ENCODE measurements at places on chromosomes 12 and 14.

DNA sequence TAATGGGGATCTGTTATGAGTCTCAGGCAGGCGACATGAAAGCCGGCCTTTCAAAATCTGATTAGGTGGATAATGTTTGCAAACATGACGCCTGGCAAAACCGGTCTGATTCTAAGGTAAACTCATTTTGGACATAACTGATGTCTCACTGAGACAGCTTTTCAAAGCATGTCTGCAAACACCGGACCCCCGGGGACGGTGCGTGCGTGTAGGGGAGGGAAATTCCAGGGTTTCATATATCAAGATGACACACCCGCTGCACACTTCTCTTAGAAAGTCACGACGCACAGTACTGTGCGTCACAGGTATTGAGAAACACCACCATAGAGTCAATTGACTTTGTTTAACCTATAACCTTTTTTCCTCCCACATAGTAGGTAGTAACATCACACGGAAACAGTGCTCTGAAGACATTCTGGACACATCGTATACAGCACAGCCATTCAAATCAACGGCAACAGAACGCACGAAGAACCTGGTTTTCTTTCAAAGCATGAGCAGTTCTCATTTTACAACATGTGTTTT lies 43.9 kb upstream of the TESC start:
- DNase-seq = no peak

DNA sequence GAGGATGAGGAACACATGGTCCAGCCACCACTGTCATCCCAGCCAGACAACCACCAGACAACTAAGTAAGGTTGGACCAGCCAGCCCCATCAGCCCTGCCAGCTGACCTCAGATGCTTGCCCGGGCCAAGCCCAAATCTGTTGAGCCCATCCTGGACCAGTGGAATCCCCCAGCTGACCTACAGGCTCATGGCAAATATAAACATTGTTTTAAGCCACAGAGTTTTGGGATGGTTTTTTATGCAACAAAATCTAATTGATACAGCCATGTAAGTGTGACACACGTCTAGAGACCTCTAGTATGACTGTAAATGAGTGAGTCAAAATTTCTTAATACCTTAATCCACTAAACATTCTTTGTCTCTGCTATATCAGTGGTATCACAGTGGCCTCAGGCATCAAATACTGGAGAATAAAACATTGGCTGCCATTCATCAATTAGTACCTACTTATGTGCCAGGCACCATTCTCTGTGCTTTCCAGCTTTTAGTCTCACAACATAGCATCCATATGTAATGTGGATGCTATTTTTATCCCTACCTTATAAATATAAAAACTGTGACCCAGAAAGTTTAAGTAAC lies 24.2 kb upstream of the NT5DC3 start:
- DNase-seq = no peak

DNA sequence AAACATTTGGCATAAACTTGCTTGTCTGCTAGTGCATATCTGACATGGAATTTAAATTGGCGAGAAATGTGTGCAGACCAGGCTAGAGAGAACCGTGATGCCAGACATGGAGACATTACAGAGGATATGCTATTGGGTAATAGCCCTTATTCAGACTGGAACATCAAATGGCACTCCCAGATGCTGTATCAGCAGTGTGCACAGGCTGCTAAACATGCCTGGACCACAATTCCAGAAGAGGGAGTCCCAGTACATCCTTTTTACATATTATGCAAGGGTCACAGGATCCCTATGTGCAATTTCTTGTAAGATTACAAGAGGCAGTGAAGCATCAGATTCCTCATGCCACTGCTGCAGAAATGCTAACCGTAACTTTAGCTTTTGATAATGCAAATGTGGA lies 354.5 kb upstream of the FOXG1 start:
- DNase-seq = no peak

DNA sequence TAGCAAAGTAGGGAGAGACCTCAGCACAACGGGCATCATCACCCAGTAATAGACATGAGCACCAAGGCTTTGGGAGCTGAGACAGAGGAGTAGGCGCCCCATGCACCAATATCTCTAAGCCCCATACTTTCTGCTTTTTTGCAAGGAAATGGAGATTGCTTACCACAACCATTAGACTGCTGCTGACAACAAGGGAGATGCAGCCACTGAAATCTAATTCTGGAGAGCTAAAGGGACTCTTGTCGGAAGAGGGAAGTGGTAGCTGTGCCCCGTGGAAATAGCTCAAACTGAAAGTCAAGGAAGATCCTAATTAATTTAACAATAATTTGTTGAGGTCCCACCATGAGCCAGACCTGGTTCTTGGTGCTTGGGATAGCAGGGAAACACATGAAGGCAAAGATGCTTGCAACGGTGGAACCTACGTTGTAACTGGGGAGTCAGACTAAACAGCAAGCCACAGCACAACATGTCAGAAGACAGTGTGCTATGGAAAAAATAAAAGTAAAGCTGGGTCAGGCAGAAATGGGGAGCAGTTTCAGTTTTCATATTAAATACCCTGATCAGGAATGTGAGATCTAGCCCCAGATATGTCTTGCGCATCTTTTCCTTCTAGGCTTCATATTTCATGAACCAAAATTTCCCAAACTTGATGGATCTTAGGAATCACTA lies 1131.0 kb downstream of the BCL11B start:
- DNase-seq = no peak

DNA sequence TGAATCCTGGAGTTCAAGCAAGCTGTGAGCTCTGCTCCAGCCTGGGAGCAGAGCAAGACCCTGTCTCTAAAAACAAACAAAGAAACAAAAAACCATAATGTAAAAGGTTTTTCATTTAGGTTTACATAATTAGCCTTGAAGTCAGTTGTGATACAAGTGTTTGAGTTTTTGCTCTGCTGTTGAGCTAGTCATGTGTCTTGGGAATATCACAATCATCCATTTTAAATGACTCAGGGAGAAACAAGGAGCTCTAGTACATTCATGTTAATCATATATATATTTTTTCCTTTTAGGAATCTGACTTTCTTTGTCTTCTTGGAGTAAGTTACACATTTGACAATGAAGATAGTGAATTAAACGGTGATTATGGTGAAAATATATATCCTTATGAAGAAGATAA lies 12.9 kb downstream of the MIA2 start:
- no peak for DNase-seq

DNA sequence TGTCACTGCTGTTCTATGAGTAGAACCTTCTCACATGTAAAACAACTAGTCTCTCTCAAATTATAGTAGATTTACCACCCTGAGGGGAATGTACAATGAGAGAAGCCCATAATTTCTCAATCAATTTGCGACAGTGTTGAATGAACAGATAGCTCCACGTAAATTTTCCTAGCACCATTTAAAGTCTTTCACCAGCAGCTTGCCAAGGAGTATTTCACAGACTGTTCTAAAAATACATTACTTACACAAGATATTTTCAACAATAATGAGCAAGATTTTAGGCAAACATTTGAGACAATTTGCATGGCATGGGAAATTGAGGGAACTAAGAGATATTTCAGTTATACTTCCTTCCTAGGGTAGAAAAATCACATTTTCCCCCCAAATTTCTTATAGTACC lies 151.6 kb downstream of the KICS2 start:
- DNase-seq = no peak

- DNase-seq = no peak
Observed at GRCh38 chr14:42224053-42224888, 617.6 kb downstream of the LRFN5 start.

GRCh38 chr14:50659327-50659974 lies 8.7 kb downstream of the SAV1 start:
- no peak for DNase-seq

DNA sequence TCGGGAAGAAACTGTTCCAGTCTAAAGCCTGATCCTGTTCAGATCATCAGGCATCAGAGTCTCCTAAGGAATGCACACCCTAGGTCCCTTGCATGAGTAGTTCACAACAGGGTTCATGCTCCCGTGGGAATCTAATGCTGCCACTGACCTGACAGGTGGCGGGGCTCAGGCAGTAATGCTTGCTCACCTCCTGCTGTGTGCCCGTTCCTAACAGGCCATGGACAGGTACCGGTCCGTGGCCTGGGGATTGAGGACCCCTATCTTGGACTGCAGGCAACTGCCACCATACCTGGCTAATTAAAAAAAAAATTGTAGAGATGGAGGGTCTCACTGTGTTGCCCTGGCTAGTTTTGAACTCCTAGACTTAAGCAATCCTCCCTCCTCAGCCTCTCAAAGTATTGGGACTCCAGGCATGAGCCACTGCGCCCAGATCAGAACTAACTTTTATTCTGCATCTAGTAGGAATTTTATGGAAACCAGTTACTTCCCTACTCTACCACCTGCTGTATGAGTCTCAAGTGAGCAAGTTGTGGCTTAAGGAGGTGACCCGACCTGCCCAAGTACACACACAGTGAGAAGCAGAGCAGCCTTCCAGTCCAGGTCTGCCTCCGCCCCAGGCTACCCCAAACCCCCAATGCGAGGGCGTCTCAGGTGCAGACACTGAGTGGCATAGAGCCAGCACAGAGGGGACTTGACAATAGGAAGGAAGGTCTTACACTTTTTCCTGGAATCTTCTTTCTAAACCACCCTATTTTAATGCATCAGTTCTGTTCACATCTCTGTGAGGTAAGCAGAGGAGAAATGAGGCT lies 2.5 kb upstream of the PAPLN start:
- no peak for DNase-seq

GRCh38 chr12:95184121-95184520 lies 33.1 kb downstream of the FGD6 start:
- no peak for DNase-seq

- no peak for DNase-seq
Observed at GRCh38 chr14:25953532-25954139, 644.2 kb downstream of the NOVA1 start.

DNA sequence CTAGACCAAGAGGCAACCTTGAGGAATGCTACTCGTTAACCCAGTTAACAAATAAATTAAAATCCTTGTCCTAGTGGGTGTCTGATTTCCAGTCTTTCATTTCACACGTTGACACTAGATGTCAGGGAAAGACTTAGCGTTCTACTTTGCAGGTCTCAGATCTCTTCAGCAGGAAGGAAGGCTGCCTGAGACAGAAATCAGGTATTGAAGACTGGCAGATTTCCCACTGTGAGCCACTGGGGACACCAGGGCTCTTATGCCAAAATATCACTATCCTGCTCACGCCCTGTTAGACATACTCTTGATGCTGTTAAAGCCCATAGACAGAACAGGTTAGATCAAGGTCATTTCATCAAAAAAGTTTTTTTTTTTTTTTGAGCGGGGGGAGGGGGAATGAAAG lies 33.0 kb downstream of the EMP1 start:
- no peak for DNase-seq

DNA sequence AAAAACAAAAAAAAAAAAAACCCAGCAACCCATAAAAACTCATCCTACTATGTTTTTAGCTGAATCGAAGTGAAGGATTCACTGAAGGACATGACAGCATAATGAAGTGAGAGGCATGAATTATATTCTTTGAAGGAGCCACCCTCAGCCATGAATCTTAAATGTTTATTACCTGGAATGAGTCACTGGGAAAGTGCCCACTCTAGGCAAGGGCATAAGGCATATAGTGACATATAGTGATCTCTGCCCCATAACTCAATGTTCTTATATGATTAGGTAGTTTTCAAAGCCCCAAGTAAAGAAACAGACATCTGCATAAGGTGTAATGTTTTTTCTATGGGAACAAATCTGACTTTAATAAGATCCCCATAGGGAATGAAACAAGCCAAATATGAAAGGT lies 79.9 kb downstream of the MDGA2 start:
- no peak for DNase-seq

GRCh38 chr14:101400830-101401229 lies 160.5 kb upstream of the DIO3 start:
- DNase-seq = no peak

DNA sequence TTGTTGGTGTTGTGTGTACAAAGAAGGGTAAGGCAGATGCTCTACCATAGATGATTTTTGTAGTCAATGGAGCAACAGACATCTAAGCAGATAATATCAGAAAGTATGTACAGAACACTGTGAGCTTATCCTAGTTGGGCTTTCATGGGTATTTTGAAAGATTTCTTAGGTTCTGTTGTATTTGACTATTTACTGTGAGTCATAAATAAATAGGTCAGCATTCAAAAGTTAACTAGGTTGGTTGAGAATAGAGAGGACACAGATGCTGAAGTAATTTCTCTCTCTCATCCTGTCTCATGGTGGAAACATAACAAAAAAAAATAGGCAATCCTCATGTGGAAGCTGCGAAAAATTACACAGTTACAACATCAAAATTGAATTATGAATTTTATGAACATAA lies 413.5 kb downstream of the CCDC91 start:
- no peak for DNase-seq

DNA sequence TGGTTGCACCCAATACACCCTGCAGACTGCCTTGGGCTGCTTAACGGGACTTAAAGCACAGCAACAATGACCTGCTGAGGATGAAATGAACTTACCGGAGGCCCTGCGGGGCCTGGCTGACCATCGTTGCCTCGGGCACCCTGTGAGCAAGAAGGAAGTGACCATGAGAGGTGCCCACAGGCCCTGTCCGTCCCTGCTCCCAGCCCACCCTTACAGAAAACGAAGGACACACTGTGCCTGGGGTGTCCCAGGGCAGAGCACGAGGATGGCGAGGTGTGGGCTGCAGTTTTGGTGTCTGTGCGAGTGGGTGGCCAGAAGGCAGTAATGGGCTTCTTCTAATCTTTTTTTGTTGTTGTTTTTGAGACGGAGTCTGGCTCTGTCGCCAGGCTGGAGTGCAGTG lies 14.6 kb downstream of the COL2A1 start:
- DNase-seq = no peak

DNA sequence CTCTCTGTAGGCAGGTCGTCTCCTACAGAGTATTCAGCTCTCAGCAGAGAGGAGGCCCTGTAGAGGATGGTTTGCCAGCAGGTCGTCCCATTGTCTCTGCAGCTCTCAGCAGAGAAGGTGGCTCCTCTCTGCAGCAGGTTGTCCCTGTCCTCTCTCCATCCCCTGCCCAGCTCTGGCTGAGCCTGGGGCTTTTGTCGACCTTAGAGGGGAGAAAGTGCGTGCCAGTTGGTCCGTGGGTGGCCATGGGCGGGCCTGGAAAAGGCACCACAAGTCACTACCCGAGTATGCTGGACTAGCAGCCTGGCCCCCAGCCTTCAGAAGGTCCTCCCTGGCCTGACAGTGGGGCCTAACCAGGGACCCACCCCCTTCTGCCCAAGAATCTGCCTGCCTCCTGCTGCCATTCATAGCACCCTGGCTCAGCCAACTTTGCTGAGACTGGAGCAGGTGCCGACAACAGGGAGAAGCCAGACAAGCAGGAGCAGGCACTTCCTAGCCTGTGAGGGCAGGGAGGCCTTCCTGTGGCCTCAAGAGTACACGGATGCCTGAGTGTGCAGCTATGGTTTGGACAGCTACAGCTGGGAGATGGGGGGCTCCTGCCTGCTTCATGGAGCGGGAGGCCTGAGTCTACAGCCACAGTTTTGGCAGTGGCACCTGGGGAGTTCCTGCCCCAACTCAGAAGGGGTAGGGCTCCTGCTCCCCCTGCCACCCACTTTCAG lies 59.7 kb upstream of the KCNH3 start:
- no peak for DNase-seq

DNA sequence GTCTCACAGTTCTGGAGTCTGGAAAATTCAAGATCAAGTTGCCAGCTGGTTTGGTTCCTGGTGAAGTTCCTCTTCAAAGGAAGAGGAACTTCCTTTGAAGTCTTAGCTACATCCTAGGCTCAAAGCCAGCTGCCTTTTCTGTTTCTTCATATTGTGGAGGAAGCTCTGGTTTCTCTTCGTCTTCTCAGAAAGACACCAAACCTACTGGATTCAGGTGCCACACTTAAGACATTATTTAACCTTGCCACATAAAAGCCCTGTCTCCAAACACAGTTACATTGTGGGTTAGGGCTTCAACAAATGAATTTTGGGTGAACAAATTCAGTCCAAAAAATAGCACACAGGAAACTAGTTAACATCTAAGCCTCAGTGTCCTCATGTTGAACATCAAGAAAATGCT lies 1019.8 kb downstream of the GALC start:
- no peak for DNase-seq

GRCh38 chr12:124869059-124869665 lies 5.5 kb upstream of the SCARB1 start:
- no peak for DNase-seq

Data from T-helper 9 cell (primary cell).